NCI-H146 (cell line): ENCODE measurements at places on chromosomes 4 and X.

- DNase-seq = no peak
These were observed 35.0 kb downstream of the NPY5R start for GRCh38 chr4:163378661-163379060.

- no peak for DNase-seq
These were observed 76.5 kb downstream of the RELL1 start for GRCh38 chr4:37609626-37610025.

DNA sequence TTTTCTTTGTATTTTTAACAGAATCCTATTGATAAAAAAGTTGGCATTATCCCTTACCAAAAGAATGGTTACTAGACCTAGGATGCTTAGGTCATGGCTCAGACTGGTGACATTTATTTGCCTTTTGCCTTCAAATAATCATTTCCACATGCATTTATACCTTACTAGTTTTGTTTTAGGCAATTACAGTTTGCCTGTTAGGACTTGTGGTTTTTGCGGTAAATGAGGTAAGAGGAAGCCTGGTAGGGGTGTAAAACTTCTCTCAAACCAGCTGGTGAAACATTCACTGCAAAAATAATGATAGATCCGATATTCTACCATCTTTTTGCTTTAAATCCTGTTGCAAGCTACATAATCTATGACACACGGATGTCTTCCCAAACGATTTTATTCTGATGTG is 12.1 kb downstream of the LAMP2 start:
- no peak for DNase-seq

DNA sequence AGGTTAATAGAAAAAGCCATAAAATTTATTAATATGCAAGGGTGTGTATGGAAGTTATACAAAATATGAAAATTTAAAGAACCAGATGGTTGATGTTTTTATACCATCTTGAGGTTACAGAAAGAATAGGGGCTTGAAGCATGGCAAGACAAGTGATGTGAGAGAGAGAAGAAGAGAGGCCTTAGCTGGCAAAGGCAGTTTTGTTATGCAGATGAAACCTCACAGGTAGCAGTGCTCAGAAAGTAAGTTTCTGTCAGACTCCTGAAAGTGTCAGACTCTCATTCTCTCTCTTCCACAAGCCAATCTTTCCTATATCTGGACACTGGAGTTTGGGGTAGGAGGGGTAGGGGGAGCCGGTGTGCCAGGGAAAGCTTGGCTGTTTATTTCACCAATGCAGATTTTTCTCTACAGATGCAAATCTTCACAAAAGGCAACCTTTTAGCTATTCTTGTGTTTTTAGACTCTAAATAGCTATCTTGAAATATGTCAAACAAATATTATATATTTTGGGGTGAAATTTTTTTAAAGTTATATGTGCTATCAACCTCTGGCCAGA is 124.5 kb downstream of the CFAP299 start:
- DNase-seq = no peak

DNA sequence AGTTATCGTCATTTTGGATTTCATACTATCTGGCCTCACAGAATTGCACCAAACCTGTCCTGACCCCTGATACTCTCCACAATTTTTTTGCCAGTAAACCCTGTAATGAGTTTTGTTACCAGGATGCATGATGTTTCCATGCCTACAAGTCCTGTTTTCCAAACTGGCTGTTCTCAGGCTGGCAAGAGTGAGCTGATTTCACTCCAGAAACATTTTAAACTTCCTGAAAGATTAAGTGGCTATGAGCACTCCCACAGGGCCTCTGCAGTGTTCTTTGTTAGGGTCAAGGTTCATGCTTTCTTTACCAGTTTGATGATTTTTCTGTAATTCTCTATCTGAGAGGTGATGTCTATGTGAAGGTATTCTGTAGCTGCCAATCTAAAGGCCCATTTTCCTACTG is 31.7 kb upstream of the PDLIM3 start:
- no peak for DNase-seq

DNA sequence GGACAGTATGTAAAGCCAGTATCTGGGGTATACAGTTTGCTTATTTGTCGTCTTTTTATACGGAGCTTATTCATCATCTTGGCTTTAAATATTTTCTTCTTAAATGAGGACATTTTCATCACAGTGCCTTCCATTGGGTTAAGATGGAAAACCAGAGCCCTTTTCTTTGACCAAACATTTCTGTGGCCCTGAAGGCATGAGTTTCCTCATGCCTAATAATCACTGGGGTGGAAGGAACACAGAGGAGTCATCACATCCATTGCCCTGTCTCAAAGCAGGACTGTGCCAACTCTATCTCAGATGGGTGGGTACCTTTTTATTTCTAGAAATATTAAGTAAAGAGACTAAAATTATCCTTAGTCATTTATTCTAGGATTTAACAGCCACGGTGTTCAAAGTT is 40.0 kb downstream of the CHRDL1 start:
- no peak for DNase-seq

DNA sequence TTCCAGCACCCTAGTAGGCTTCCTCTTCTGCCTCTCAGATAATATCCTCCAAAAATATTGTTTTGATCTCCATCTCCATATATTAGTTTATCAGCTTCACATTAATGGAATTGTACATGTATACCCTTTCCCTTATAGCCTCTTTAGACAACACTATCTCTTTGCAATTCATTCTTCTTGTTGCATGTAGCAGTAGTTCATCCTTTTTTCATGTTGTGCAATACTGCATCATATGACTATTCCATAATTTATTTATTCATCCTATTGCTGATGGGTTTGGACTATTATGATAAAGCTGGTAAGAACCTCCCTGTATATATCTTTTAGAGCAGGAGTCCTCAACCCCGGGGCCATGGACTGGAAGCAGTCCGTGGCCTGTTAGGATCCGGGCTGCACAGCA is 148.2 kb upstream of the FAT1 start:
- DNase-seq = no peak

GRCh38 chrX:15373976-15374375 is 10.2 kb downstream of the VEGFD start:
- no peak for DNase-seq

DNA sequence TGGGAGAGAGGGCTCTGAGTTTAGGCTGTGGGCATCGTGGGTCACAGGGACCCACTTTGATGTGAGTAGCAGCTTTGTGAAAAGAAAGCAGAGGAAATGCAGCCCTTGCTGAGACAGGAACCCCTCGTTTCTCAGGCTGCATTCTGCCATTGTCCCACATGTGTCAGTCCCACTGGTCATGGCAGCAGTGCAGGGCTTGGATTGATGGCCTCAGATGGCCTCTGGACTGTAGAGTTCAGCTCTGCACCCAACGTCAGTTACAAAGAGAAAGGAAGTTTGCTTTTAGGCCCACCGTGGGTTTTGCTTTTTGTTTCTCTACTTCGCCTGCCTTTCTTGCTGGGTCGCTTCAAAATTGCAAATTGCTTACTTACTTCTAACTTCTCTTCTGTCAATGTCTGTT is 248.3 kb upstream of the KLF3 start:
- no peak for DNase-seq

- no peak for DNase-seq
These were observed 13.5 kb upstream of the SPP1 start for GRCh38 chr4:87961993-87962392.

DNA sequence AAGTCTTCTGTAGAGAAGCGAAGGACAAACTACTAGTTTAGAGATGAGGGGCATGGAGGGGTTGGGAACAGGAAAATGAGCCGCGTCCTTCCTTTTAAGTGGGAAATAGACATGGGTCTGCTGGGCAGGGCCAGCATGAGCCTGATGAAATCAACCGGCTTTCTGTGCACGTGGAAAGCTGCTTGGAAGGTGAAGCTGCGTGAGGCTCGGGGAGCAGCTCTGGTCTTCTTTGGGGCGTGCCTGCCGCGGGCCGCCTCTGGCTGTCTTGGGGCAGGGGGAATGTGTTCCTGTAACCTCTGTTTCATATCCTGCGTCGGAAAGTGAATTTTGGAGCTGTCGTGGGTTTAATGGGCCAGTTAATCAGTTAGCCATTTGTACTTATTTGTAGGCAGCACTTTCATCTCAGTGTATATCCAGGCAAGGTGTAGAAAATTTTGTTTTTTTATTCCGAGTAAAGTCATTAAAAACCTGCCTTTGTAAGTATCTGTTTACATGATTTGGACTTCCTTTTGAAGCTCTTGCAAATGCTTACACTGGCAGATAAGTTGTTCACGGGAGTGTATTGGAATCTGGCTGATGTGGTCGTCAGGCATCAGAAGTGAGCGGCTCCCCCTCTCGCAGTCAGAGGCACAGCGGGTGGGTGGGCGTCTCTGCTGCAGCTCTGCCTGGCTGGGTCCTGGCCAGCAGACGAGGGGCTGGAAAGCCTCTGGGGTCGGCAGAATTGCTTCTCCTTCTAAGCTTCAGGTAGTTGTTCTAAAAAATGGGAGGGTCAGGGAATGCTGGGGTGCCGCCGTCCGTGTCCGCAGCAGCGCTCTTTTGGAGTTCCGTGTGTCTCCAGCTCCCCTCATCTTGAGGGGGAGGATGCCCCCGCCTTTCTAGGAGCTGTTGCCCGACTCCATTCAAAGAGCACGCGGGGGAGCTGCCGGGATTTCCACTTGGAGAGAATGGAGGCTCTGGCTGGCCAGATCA is 70.5 kb upstream of the HGFAC start:
- no peak for DNase-seq

DNA sequence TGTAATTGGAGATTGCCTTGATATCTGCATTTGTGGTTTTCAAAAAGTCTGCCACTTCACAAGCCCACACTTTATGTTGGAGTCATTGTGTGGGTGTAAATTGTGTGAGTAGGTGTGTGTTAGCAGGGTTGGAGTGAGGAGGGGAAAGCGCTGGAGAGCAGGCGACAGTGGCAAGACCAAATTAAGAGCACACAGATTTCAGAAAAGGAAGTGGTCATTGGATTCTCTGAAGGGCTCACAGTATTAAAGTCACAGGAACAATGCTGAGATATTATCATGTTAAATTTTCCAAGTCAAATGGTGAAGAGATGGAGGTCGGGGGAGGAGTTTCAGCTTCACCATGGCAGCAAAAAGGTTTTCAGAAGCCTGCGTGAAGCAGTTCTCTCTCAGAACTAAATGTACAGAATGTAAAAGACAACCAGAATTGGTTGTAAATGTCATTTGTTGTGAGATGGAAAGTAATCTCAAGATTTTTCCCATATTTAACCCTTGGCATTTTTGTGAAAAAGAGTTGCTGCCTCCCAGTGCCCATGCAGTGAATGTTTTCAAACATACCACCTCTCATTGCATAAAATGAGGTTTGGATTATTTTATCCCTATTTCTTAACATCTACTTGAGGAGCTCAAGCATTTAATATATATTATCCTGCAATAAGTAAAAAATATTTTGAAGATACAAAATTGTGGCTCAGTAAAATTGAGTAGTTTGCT is 265.9 kb downstream of the ZNF674 start:
- DNase-seq = no peak

DNA sequence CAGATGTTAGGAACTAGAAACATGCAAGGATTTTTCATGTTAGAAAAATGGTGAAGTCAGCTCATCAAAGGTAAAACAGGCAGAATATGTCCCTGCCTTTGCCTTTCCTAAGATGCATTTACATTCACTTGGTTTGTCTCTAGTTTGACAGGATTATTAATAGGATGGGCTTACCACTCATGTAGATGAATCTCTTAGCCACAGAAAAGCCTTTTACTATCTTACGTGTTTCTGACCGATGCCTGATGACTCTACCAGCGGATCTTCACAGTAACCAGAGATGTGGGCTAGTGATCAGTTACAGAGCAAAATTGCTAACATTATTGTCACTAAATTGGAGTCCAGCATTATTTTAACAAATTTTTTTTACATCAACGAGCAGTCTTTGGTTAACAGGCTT is 187.6 kb downstream of the MAML3 start:
- no peak for DNase-seq

- DNase-seq = no peak
These were observed 418.5 kb upstream of the HS3ST1 start for GRCh38 chr4:11847167-11847566.

DNA sequence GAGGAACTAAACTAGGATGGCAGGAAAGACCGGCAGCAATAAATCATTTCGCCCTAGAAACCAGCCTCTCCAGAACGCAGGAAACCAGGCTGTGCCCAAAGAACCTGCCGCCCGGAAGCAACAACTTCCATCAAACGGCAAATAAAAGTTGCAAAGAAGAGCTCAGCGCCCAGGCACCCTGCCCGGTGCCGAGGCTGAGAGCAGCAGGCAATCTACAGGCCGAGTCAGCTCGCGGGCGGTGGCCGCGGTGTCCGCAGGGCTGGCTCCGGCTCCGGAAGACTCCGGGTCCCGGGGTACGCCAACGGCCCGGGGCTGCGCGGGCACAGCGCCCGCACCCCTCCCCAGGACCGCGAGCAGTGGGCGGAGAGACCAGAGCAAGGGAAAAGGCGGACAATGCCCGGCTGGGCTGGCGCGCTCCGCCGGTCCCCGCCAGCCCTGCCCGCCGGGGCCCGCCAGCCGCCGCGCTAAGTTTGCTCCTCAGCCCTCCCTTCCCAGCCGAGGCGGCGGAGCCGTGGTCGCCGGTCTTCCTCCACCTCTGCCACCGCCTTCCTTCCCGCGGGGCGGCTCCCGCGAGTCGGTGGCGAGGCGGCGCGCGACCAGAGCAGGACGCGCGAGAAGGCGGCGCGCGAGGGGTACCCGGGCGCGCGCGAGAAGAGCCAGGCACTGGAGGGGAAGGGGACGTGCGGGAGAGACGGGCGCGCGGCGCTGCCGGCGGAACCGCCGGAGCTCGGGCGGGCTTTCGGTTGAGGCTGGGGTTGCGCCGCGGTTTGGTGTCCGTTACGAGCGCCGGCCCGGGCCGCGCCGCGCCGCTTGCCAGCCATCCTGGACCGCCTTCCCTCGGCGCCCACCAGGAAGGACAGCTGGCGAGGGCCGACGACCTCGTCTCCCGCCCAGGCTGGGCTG is 733 bp downstream of the FRYL start:
- DNase-seq = peak; percentile 75

DNA sequence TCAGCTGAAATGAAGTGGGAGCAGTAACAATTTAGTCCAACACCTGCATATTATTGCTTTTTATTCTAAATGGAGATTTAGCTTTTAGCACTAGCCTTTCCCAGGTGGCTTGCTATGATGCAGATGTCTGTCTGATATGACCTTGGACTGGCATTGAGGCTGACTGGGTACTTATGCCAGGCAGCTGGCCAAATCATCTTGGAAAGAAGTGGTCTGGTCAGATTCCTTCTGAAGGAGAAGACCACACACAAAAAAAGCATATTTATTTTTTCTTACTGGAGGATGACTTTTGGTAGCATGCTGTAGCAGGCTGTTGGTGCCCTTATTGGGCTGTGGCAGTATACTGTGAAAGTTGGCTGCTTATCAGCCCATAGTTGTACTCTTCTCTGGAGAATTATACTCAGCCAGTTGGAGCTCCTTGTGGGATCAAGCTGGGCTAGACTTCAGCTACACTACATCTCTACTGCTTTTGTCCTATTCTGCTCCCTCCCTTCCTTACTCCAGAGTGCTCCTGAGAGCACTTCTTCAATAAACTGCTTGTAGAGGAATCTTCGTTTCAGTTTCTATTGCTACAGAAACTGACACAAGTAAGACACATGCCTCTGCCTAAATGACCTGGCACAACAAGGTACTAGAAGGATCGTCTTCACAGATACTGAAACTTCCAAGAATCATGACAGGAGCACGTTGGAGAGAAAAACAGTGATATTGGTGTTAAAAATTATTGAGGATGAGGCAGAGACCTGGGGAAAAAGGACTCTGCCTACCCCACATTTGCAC is 196.8 kb upstream of the RPS6KA3 start:
- DNase-seq = no peak

GRCh38 chrX:130071611-130072344 is 38.5 kb downstream of the ELF4 start:
- no peak for DNase-seq

GRCh38 chr4:65868096-65868824 is 198.0 kb upstream of the EPHA5 start:
- no peak for DNase-seq

- no peak for DNase-seq
These were observed 24.2 kb downstream of the ARHGAP6 start for GRCh38 chrX:11641349-11642065.

- no peak for DNase-seq
These were observed 15.6 kb downstream of the NELFA start for GRCh38 chr4:1993169-1993516.
